Tibial artery (tissue), 4 donors: ENCODE measurements at places on chromosomes 2 and 18.

GRCh38 chr18:67194886-67195285 lies 321.6 kb downstream of the DSEL start:
- DNase-seq = no peak

GRCh38 chr18:26088487-26088886 lies 1.9 kb downstream of the SS18 start:
- DNase-seq = no peak

DNA sequence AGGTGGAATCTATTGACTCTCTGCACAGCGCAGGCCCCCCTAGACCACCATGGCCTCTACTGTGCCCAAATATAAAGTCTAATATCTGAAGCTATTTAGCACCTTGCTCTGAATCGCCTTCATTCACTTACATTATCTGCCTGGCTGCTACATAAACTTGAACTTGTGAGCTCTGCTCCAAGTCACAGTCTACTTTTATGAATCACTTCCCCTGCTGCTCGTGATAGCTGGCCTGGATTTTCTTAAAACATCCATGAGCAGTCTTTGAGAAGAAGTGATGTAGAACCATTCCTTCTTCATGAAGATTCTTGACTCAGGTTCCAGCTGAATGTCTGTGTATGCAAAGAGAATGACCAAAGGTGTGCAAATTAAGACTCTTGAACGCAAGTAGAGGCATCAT lies 359.5 kb downstream of the RND3 start:
- no peak for DNase-seq

GRCh38 chr2:218883491-218884490 lies 3.1 kb downstream of the WNT10A start:
- DNase-seq = no peak

DNA sequence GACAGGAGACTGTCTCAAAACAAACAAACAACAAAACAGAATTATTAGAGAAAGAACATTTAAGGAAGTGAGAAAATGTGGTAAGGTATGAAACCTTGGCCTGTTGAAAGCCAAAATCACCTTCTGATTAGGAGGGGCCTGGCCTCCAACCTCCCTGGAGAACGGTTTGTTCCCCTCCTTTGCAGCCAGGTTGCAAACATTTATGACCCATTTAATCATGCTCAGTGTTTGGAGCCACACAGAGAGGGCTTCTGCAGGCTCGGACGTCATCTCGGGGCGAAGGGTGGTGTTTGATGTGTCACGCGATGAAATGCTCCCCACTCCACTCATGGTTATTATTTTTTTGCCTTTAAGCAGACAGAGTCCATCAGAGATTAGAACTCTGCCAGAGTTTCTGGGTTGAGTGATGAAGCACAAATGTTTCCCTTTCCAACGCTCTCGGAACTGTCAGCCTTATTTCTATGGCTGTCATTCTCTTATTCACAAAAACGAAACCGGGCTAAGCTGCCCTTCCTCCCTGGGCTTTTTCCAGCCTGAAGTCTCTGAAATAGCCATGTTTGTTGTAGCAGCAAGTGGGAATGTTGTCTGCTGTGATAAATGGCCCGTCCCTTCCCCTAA lies 33.6 kb upstream of the ROCK2 start:
- peak; percentile 89 for DNase-seq

GRCh38 chr2:196459539-196459938 lies 180.0 kb upstream of the CCDC150 start:
- no peak for DNase-seq

- no peak for DNase-seq
Observed at GRCh38 chr2:216646116-216646515, 12.9 kb downstream of the IGFBP2 start.

DNA sequence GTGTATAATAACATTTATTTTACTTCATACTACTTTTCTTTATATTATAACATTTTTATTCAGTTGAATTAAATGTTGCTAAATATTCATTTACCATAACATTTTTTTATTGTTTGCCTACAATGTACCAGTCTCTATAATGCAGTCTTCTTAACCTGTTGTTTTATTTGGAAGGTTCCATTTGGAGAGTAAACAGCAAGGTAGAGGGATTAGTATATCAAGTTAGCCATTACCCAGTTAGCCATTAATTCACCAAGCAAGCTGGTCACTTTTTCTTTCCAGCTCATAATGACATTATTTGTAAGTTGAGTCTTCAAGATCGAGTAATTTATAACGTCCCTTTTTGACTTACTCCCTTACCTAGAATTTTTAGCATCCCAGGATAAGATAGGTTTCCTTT lies 29.7 kb upstream of the NT5C1B start:
- no peak for DNase-seq

DNA sequence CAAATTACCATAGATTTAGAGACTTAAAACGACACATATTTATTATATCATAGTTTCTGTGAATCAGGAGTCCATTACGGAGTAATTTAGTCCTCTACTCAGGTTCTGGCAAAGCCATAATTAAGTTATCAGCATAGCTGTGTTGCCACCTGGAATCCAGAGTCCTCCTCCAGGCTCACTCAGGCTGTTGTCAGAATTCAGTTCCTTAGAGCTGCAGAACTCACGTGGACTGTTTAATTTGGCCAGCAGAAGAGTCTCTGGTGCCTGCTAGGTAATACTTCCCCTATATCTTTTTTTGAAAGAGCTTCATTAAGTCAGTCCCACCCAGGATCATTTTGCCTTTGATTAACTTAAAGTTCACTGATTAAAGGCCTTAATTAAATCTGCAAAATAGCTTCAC lies 891.5 kb downstream of the SUCLG1 start:
- no peak for DNase-seq

GRCh38 chr2:82731824-82732223 lies 1727.3 kb downstream of the SUCLG1 start:
- DNase-seq = no peak

- no peak for DNase-seq
Observed at GRCh38 chr2:70140791-70141211, 50.0 kb downstream of the C2orf42 start.

DNA sequence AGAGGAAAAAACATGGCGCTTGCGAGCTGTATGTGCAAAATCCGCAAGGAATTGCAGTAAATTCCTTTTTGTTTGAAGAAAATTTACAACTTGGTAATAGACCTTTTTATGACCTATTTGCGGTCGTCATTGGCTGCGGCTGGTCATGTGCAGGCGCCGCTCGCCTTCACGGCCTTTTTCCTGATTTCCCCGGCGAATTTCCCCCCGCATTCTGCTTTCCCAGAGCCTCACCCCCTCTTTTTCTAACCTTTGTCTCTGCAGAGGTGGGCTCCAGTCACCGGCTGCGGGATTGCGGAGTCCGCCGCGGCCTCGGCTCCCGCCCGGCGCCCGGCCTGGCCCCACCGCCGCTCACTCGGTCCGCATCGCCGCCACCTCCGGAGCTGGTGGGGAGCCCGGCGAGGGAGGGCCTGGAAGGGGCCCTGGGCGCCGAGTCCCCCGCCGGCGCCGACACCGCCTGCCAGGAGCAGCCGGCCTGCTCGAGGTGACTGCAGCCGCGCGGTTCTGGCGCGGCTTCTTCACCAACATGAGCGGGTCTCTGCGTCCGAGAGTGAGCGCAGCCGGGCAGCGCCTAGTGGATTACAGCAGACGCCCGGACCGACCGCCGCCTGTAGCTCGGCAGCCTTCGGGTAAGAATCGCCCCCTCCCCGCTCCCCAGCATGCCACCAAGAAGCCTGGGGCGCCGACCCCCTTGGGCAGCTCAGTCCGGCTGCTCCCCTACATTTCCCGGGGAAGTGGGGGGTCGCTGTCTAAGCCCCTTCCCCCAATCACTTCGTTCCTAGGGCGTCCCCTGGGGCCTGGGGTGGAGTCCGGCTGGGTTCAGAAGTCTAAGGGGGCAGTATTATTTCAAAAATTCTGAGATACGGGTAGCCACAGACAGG lies 7.1 kb downstream of the HOXD8 start:
- peak; percentile 39 for DNase-seq

GRCh38 chr2:86632672-86633071 lies 9.0 kb upstream of the RNF103 start:
- no peak for DNase-seq

DNA sequence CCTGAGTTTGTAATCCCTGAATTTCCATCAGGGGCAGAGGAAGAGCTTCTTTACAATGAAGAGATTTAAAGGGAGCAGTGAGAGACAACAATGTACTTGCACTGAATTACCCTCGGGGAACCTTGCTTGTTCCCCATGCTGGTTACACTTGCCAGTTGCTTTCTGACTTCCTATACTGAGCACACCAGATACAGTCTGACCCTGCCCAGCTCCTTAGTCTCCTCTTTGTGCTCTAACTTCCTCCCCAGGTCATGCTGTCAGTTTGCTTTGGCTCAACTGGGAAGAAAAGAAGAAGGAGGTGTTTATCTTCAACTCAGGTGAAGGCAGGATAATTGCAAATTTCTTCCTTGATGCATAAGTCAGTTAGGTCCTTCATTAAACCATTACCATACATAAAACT lies 658.4 kb downstream of the NYAP2 start:
- no peak for DNase-seq

GRCh38 chr18:4181882-4182568 lies 273.1 kb downstream of the DLGAP1 start:
- DNase-seq = no peak

- peak; percentile 35 for DNase-seq
Observed at GRCh38 chr2:229852565-229852964, 69.2 kb downstream of the TRIP12 start.

DNA sequence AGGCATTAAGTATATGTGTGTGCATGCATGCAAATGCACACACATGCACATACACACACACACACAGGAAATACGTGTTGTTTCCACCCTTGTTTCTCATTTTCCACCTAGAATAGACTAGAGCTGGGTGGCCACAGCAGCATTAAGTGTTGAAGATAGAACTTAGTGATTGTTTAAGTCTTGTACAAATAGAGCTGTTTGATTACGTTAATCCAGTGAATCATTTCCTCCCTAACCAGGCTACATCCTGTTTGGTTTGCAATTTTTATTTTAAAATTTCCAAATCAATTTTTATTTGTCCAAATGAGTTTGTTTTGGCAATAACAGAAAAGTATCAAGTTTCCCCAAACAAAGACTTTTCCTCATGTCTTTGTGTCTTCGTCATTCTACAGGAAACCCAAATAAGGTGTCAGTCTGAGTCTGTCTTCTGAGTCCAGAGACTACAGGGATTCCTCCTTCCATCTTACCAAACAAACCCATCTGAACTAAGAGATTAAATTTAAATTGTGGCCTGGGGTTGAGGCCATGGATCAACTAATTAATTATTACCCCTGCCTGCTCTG lies 74.6 kb upstream of the GALNT5 start:
- no peak for DNase-seq

DNA sequence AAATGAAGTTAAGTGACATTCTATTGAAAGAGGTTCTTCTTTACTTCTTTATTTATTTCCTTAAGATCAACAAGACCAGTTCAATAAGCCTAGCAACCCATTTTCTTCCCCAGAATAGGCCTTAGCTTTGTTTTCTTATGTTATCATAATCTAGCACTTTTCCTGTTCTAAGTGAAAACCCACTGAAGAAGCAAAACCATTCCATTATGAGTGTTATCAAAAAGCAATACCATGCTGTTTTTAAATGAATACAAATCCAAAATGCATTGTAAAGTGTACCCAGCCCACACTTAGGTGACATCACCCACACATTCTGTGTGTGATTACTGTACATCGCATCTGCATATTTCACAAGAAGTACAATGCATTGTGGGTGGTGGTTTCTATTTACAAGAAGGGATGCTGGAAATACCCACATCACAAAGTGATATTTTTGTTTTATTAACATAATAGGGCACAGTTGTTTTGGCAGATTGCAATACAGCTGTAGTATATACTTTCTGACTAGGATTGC lies 679.5 kb downstream of the KCNJ3 start:
- no peak for DNase-seq

DNA sequence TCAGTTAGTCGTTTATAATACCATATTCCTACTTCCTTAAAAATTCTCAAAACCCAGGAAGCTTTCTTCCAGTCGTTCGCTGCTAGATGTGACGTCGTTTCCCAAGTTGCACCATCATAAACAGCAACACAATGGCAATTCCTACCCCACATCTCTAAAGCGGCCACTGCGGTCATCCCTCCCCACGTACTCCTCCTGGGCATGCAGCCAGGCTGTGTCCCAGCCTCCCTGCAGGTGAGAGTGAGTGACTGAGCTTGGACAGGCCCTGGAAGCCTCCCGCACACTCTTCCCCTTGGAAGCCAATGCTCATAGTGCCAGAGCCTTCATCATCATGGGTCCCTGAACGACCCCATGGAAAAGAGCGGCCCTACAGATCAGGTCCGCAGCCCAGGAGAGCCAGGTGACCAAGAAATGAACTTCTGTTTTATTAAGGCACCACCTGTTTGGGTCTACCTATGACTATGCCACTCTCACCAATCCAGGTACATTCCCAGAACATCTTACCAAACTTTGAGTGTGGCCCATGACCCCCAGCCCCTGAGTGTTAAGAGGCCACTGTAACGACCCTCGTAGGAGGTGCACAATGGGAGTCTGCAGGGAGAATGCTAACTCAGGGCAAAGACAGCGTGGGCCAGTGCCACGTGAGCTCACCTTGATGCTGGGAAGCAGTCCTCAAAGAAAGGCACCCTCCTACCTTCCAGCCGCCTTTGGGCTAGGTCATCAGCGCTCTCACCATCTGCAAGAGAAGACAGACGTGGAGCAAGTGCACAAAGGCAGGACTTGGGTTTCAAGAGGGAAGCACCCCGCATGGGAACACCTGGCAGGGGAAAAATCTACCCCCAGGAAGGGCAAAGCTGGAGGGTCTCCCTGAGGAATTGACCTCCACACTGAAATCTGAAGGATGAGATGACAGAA lies 74.7 kb upstream of the RAB6C start:
- no peak for DNase-seq

- DNase-seq = no peak
Observed at GRCh38 chr2:129293326-129293725, 686.1 kb upstream of the RAB6C start.

DNA sequence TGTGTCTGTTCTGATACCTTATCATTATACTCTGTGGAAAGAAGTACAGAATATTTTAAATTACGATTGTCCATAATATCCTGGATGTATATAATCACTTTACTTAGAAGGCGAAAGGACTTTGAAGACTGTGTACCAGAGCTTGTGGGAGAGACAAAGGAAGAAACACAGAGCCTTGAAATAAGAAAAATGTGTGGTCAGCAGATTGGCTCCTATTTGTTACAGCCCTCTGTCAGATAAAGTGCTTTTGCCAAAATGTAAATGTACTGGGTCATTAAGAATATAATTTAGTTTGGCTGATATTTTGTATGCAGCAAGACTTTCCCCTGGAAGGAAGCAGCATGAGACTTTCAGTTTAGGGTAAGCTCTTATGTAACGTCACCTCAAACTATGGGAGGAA lies 443.1 kb downstream of the CCDC85A start:
- no peak for DNase-seq

GRCh38 chr2:23283-23682 lies 23.0 kb downstream of the FAM110C start:
- no peak for DNase-seq

- DNase-seq = no peak
Observed at GRCh38 chr2:148646231-148646559, 1.6 kb downstream of the EPC2 start.

DNA sequence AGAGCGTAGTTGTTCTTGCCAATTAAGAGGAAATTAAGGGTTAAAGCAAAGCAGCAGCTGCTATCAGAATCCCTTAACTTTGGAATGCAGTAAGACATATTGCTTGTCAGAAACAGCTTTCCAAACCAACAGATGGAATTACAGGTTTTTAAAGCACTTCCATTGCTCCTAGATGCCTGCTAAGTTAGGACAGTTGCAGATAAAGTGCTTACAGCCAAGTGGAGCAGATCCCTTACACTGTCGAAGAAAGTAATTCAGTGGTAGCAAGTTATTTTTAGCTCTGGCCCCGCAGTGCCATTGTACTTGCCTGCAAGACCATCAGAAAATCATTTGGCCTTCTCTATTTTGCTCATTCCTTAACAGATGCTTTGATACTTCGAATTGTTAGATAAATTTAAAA lies 5.4 kb downstream of the PDK1 start:
- no peak for DNase-seq
